Activated CD8-positive, alpha-beta memory T cell treated with anti-CD3 and anti-CD28 coated beads for 24 hours (primary cell): ENCODE measurements at places on chromosomes 6 and 20.
A peak's percentile ranks its signal among the peaks of the same experiment; 100 is the strongest.

GRCh38 chr6:151260205-151260604 is 20.4 kb downstream of the AKAP12 start:
- no peak for DNase-seq

- DNase-seq, result no peak
Measured at GRCh38 chr6:168852376-168852884, 401.2 kb downstream of the THBS2 start.

DNA sequence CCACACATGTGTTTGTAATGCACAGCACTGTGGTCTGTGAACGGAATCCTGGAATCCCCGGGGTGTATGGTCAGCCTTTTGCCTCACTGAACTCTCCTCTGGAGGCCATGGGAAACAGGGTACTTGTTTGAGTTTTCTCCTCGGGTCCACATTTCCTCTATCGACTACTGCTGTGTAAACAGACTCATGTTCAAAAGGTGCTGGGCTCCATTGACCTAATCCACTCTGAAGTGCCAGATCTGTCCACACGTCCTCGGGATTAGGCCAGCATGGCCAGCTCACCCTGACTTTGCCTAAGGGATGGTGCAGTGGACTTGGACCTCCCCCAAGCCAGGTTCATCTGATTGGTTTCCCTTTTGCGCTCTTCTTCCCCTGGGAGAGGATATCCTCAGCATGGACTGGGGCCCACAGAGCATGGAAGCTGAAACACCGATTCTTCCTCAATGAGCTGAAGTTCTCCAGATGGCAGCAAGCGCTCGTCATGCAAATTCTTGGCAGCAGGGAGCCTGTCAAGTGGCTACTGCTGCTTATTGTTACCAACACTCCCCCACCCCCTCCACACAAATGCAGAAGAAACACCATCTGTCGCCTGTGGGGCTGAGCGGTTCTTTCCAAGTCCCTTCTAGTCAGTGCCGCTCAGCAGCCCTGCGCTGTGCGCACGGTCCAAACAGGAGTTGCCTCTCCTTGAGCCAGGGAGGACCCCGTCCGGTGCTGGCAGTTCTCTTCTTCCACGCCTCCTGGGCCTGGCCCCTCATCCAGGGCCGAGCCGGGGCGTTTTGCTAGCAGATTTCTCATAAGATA is 292.6 kb upstream of the MARCKS start:
- no peak for DNase-seq

GRCh38 chr6:44679438-44680201 is 292.1 kb downstream of the CDC5L start:
- peak; percentile 17 for DNase-seq

DNA sequence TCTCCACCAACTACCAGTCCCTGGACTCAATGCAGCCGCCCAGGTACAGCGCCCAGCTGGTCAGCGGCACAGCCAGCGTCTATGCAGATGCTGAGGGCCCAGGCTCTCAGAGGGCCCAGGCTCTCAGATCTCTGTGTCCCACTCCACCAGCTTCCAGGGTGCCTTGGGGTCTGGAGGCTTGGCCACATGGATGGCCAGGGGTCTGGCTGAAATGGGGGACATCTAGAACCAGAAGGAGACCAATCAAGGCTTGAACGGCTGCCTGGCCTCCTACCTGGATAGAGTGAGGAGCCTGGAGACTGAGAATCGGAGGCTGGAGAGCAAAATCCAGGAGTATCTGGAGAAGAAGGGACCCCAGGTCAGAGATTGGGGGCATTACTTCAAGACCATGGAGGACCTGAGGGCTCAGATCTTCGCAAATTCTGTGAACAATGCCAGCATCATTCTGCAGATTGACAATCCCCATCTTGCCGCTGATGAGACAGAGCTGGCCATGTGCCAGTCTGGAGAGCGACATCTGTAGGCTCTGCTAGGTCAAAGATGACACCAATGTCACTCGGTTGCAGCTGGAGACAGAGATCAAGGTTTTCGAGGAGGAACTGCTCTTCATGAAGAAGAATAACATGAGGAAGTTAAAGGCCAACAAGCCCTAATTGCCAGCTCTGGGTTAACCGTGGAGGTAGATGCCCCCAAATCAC is 44.1 kb upstream of the GRM4 start:
- DNase-seq, result peak; percentile 72

DNA sequence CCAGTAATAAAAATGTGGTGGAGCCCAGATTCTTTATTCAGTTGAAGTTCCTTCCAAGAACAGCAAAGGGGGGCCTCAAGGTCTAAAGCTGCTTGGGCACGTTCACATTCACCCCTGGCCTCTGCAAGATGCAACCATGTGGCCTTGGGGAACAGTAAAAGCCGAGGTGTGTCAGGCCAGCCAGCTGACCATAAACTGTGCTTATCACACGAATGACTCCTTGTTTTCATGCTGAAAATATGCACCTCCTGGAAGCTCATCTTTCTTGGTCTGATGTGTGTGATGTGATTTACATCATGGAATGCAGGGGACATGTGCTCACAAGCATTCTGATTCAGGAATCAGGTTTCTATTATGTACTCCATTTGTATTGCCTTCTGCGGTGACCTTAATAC is 211.6 kb upstream of the MARCKS start:
- DNase-seq, result no peak

DNA sequence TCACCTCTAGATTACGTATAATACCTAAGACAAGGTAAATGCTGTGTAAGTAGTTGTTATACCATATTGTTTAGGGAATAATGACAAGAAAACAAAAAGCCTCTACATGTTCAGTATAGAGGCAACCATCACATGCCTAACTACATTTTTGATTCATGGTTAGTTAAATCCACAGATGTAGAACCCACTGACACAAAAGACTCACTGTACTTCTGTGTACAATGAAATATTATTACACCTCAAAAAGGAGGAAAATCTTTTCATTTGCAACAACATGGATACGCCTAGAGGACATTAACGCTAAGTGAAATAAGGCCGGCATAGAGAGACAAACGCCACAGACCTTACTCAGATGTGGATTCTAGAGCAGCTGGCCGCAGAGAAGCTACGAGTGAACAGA is 50.5 kb downstream of the NINL start:
- no peak for DNase-seq

- no peak for DNase-seq
Measured at GRCh38 chr6:137043710-137044365, 927 bp downstream of the IL20RA start.

DNA sequence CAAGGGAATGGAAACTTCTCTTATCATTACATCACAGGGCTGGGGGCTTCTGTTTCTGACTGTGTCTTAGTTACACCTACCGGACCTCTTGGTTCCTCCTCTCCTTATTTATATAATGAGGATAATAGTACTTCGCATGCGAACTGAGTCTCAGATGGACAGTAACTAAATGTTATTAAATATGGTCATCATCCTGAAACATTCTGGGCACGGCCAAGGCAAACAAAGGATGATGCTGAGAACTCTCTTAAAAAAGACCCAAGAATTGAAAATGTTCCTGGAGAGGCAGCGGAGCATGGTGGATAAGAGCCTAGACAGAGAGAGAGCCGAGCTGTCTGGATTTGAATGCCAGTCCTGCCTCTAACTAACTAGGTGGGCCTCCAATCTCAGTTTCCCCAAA is 119.8 kb upstream of the SASH1 start:
- no peak for DNase-seq

GRCh38 chr6:106773522-106773921 is 144.1 kb downstream of the QRSL1 start:
- DNase-seq, result no peak

DNA sequence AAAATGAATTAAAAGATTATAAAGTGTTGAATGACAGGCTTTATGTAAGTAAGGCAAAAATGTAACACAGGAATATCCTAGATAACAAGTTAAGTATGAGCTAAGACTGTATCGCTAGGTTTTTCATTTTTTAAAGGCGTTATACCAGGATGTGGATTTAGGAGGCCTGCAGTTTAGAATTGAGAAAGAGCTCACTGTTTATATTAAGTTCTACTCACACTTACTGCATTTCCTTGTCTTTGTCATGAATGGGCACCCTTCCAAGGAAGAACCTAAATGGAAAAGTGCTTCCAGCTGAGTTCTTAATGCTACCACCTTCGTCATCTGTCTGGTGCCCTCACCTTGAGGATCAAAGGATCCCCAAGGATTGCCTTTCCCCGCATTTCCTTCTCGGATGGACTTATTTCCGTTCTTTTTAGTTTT is 148.7 kb downstream of the SOX4 start:
- DNase-seq, result no peak

GRCh38 chr20:62116558-62117361 is 5.5 kb upstream of the LSM14B start:
- DNase-seq, result no peak

DNA sequence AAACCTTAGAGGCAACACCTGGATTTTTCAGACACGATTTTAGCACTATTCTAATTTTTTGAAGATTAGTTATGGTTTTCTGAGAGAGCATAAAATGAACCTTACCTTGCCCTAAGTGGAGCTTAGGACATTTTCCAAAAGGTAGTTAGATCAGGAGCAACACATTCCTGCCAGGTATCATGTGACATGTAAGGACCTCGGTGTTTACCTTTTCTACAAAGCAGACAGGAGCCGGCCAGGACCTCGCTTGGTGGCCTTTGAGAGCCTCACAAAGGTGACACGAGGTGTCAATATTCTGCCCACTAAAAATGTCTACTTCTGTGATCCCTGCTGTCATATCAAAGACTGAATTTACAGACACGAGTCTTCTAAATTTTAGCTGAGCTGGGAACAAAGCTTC is 174.9 kb downstream of the SMOC2 start:
- no peak for DNase-seq

- DNase-seq, result no peak
Measured at GRCh38 chr6:79874531-79875134, 72.7 kb downstream of the ELOVL4 start.

- no peak for DNase-seq
Measured at GRCh38 chr6:166851426-166851825, 104.9 kb downstream of the RNASET2 start.

DNA sequence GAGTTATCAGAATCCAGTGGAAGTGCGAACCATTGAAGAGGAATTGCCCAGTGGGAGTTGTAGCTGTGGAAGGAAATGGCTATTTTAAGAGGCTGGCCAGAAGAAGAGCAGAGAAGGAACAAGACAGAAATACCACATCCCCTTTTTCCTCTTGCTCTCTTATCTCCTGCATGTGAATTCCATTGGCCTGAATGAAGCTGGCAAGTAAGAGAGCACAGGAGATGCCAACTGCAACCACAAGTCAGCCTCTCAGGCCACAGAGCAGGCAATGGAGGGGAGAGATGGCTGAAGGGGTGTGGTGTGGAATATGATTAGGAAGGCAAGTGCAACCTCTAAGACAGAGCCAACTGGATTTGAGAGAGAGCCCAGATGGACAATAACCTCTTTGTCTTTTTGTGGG is 362.7 kb upstream of the IMPG1 start:
- no peak for DNase-seq
